ENCODE measurements at places on chromosomes 11 and 22.

DNA sequence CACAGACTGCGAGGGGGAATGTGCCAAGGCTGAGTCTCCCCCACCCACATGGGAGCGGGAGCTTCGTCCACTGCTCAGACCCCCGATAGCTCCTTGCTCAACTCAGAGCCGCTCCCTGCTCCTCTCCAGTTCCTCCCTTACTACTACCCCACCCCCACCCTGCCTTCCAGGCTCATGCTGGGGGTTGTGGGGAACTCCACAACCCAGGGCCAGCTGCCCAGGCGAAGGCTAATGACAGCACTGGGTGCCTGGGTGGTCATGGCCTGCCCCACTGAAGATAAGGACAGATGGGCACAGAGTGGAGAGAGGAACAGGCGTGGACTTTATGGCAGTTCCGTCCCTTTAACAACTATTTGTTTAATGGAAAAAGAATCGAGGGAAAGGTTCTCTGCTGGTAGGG lies 73.7 kb downstream of the PDE2A start:
- DNase-seq = no peak

DNA sequence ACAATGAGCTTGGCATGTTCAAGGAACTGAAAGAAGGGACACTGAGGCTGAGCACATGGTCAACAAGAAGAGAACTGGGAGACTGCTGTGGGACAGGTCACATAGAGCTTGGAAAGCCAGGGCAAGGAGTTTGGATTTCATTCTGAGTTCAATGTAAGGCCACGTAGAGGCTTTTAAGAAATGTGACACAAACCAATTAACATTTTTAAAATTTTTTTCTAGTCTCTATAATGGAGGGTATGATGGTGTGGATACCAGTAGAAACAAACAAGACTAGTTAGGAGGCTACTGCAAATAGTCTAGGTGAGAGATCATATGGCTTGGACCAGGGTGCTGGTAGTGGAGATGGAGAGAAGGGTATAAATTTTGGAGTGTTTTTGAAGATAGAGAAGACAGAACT lies 56.7 kb downstream of the RAB30 start:
- DNase-seq = no peak

DNA sequence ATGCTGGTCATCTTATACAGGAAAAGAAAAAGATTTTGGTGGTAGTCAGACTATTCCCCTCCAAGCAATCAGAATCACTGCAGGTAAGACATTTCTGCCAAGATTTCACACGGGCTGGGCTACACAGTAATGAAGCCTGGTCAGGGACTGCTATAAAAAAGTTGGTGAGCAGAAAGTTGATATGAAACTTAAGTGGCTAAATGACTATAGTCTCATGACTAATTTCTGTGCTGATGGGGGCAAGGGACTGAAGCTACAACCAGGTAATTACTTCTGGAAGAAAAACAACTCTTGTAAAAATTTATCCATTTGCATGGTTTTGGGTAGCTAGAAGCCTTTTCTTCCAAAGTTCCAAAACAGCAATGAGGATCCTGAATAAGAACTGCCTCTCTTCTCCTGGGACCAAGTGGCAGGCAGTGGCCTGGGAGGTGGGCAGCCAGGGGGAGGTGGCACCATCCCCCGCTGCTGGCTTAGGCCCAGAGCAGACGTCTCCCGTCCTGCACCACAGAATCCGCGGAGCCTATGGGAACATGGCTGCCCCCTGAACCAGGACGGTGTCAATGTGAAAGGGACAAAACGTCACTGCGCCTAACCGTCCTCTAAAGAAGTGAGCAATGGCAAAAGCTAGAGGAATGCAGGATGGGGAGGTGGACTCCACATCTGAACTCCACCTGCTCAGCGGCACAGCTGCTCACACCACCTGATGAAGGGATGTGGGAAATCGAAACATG lies 122.6 kb upstream of the LMO1 start:
- no peak for DNase-seq

DNA sequence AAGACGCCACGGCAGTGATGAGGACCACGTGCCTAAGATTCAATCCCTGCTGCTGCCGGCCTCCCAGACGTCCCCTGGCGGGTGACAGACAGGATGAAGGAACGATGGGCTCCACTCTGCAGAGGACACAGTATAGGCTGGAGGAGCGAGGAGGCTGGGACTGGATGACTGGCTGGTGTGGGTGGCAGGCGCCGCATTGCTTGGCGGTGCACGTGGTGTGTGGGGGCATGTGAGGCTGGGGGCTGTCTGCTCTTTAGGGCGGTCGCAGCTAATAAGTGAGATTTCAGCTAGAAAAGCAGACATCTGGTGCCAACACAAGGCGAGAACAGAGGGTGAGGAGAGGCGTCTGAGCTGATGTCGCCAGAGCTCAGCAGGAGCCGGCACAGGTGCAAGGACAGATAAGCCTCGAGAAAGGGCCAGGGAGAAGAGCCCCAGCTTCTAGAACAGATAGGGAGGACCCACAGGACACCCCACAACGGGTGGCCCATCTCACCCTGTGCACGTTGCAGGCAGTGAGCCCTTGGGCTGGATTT lies 33.2 kb downstream of the TSPAN4 start:
- DNase-seq = no peak

DNA sequence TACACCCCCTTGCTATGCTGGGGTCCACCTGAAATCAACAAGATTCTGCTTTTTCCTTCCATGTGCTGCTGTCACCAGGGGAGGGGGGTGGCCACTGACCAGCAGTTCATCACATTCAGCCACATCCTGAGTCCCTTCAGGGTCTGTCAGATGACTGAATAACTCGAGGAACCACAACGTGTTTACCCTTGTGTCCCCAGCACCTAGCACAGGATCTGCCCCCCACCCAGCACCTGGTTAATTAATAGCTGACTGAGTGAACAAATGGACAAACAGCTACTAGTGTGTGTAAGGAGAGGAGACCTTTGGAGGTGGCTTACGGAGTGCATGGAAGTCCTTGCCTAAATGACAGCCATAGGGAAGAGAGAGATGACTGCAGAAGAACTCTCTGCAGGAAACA lies 119.5 kb upstream of the NCAM1 start:
- DNase-seq = no peak

DNA sequence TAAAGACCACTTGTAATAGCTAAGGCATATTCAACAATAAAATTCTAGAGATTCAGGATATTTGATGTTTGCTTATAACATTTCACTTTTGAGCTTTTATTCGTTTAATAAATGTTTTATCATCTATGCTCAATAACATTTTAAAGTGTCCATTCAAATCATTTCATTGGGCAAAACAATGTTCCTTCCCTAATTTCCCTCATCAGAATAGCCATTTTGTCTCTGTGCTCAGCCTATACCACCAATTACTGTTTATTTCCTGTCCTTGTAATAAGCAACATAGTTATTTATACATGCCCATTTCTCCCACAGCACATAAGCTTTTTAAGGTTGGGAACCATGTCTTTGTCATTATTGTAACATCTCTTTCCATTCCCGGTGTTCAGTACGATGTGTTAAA lies 1.3 kb upstream of the SC5D start:
- DNase-seq = no peak

GRCh38 chr11:64233913-64234586 lies at the start of gene VEGFB:
Gene VEGFB (plus strand): TSS chr11:64234584. CDS start chr11:64234834, 250 bp downstream.
- DNase-seq = peak; percentile 52

Measured in SW480 (cell line).